T-helper 2 cell treated with Interferon-gamma antibody and Interleukin-4, amounts not matched to agents 5 μg/mL and 100 μg/mL, for 36 hours (primary cell): ENCODE measurements at places on chromosomes 3 and 15.

- H3K27me3 ChIP-seq = peaks cover 15% of the 10 kb centered on the region
- no peaks in the 10 kb centered on the region for H3K36me3 ChIP-seq
- no peak for DNase-seq
- H3K4me3 ChIP-seq = no peak overlapping the region
- H3K4me1 ChIP-seq = no peaks in the 10 kb centered on the region
- H3K27ac ChIP-seq = no peak overlapping the region
These were observed 43.8 kb upstream of the B3GALNT1 start for GRCh38 chr3:161148832-161149475.

GRCh38 chr3:72255791-72256559 is 471.0 kb upstream of the PROK2 start:
- no peak overlapping the region for H3K4me3 ChIP-seq
- peaks cover 10% of the 10 kb centered on the region for H3K4me1 ChIP-seq

GRCh38 chr3:54374214-54374852 is 252.0 kb downstream of the CACNA2D3 start:
- H3K4me3 ChIP-seq = no peak overlapping the region
- H3K27me3 ChIP-seq = no peaks in the 10 kb centered on the region
- H3K4me1 ChIP-seq = no peaks in the 10 kb centered on the region
- H3K27ac ChIP-seq = no peak overlapping the region
- DNase-seq = no peak

GRCh38 chr3:127097481-127097880 is 95.5 kb upstream of the PRR23E start:
- no peak overlapping the region for H3K27ac ChIP-seq
- no peak for DNase-seq
- no peak overlapping the region for H3K4me3 ChIP-seq
- H3K36me3 ChIP-seq = no peaks in the 10 kb centered on the region

- H3K27ac ChIP-seq = no peak overlapping the region
- peaks cover 5% of the 10 kb centered on the region for H3K4me1 ChIP-seq
- no peaks in the 10 kb centered on the region for H3K36me3 ChIP-seq
- DNase-seq = no peak
- H3K4me3 ChIP-seq = no peak overlapping the region
These were observed 6.8 kb downstream of the BOC start for GRCh38 chr3:113218011-113218680.

- no peaks in the 10 kb centered on the region for H3K4me1 ChIP-seq
- no peaks in the 10 kb centered on the region for H3K27me3 ChIP-seq
- no peak overlapping the region for H3K27ac ChIP-seq
These were observed 519.7 kb downstream of the FGF12 start for GRCh38 chr3:192207651-192208050.

DNA sequence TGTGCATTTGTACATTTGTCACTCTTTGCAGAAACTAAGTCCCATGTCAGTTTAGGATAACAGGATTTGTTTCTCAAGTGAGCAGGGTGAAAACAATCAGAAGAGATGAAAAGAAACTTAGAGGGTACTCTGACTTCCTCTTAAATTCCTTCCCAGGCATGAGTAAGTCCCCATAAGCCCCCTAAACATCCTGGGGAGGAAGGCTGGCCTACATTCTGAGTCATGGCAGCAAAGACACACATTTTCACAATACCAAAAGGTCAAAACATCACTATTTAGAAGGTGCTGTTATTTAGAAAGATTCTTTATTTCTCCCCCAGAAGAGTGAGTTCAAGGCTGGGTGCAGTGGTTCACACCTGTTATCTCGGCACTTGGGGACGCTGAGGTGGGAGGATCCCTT is 7.6 kb upstream of the FOXP1 start:
- H3K27me3 ChIP-seq = no peaks in the 10 kb centered on the region
- no peak overlapping the region for H3K4me3 ChIP-seq
- DNase-seq = no peak
- no peak overlapping the region for H3K27ac ChIP-seq
- H3K4me1 ChIP-seq = peaks cover 4% of the 10 kb centered on the region

- no peak overlapping the region for H3K4me3 ChIP-seq
- H3K27ac ChIP-seq = no peak overlapping the region
- peaks cover 18% of the 10 kb centered on the region for H3K4me1 ChIP-seq
- H3K36me3 ChIP-seq = peaks cover 1% of the 10 kb centered on the region
These were observed 53.5 kb downstream of the TFDP2 start for GRCh38 chr3:142095841-142096240.

DNA sequence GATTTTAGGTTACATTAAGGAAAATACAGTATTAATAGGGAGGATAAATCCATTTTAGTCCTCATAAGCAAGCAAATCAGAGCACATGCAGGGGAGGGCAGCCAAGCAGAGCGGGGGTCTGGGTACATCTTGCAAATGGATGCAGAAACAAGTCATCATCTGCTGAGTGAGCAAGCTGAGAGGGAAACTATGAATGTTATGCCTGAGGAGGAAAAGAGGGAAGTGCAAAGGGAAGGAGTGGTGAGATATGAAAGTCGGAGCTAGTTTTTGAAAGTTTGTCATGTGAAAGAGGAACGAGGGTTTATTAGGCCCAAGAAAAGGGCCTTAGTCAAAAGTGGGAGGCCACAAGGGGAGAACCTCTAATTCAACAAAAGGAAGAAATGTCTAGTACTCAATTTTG is 15.4 kb downstream of the PTX3 start:
- no peaks in the 10 kb centered on the region for H3K4me1 ChIP-seq
- no peaks in the 10 kb centered on the region for H3K36me3 ChIP-seq
- H3K27ac ChIP-seq = no peak overlapping the region
- DNase-seq = no peak
- no peak overlapping the region for H3K4me3 ChIP-seq

GRCh38 chr15:27699699-27700098 is 399.4 kb downstream of the OCA2 start:
- DNase-seq = no peak
- no peak overlapping the region for H3K4me3 ChIP-seq
